ENCODE measurements at places on chromosomes 13 and 19.
A peak's percentile ranks its signal among the peaks of the same experiment; 100 is the strongest.

DNA sequence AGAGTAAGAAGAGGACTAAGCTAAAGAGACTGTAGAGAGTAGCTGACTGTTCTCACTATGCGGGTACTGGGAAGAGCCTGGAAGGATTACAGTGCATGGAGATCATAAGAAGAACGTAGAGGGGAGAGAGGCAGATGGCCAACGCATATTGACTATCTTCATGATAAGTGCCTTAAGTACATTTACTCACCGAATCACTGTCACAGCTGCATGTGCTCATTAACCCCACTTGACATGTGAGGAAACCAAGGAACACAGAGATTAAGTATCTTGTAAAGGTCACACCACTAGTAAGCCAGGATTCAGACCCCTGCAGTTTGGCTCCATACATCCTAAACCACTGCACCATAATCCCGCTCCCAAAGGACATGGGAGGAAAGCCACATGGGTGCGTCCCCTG, 34.1 kb downstream of the SMAD9 start:
- DNase-seq: no peak

DNA sequence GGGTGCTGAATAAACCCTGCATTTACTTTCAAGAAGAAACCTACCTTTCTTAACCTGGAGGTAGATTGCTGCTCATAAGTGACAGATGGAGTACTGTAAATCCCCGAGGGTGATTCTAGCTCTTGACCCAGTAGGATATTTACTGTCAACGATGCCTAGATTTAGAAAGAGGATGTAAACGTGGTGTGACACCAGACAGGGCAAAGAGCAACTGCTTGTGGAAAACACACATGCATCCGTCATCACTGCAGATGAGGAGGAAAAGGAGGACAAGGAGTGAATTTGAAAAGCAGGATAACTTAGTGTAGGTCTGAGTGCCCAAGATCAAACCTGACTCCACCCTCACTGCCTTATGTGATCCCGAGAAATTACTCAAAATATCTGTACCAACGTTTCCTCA, 9.8 kb upstream of the CLN5 start:
- no peak for DNase-seq

DNA sequence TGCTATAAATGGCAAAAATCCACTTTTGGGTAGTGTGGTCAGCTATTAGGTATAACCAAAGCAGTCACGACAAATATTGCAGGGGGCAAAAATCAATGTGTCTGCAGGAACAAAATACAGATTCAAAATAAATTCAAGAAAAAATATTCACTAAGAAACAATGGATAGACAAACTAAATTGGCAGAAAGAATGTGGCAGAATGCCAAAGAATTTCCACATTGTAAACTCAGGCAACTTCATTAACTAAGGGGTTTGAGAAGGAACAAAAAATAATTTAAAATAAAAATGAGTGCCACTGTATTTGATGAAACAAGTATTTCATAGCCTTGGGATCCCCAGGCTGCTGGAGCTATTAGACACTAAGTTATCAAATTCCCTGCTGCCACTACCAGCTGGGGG, 193.1 kb downstream of the VWA8 start:
- no peak for DNase-seq

- no peak for DNase-seq
Measured at GRCh38 chr19:15897026-15897737, 692 bp downstream of the CYP4F2 start.

GRCh38 chr19:11337080-11337479, 2.4 kb downstream of the RAB3D start:
- no peak for DNase-seq

GRCh38 chr19:2747349-2747748, 7.5 kb upstream of the SLC39A3 start:
- no peak for DNase-seq

GRCh38 chr19:23901360-23901759, 13.3 kb upstream of the ZNF726 start:
- no peak for DNase-seq

DNA sequence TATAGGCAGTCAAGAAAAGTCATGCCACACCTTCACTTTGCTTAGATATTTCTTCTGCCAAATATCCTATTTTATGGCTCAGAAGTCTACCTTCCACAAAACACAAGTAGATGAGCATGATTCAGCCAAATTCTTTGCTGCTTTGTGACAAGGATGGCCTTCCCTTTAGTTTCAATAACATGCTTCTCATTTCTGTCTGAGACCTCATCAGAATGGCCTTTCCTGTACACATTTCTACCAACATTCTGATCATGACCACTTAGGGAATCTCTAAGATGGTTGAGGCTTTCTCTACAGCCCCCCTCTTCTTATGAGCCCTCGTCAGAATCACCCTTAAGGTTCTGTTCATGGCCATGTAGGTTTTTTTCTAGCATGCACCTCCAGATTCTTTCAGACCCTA, 96.2 kb downstream of the COL4A2 start:
- no peak for DNase-seq

- DNase-seq: no peak
Measured at GRCh38 chr13:37273836-37274235, 168.4 kb upstream of the CSNK1A1L start.

- DNase-seq: peak; percentile 74
Measured at GRCh38 chr19:38736413-38737280, 7.6 kb downstream of the CAPN12 start.

- DNase-seq: no peak
Measured at GRCh38 chr19:29879655-29879974, 62.4 kb upstream of the URI1 start.

DNA sequence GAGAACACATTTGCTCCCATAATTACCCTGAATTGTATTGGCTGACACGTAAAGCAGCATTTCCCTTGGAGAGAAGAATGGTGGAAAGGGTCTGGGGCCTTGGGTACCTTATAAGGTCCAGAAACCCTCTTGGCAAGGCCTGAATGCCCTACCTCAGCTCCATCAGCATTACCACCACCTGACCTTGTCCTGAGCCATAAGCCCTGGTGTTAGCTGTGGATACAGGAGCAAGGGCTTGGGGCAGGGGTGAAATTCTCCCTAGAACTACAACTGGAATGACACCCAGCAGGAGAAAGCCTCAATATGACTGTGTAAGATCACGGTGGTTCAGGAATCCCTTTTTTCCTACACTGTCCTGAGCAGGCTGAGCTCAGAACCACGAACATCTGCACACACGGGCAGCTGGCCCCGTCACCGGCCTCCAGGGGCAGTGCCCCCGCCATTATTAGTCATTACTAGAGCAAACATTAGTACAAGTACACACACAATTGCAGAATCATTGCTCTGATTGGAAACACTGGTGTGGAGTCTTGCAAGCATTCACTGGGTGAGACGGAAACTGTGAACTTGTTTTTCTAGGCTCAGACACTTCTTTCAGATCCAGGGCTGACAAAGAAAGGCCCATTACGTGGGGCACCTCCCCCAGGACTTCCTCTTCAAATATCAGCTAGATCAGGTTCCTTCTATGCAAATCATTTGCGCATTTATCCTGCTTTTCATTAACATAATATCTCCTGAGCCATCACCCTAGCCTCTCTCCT, 26.8 kb upstream of the MTIF3 start:
- peak; percentile 4 for DNase-seq

- peak; percentile 52 for DNase-seq
Measured at GRCh38 chr19:42313096-42313839, at the start of gene TMEM145. Gene TMEM145, plus strand, starts transcription at chr19:42313309. Its CDS starts 68 bp downstream, at chr19:42313377.

- no peak for DNase-seq
Measured at GRCh38 chr13:59492030-59492636, 671.6 kb downstream of the DIAPH3 start.
